ENCODE measurements at places on chromosomes 13 and 19.
A peak's percentile ranks its signal among the peaks of the same experiment; 100 is the strongest.

- DNase-seq: no peak
Measured at GRCh38 chr19:55702131-55702627, 27.2 kb downstream of the EPN1 start.

- DNase-seq: no peak
Measured at GRCh38 chr19:6056801-6057650, 53.3 kb downstream of the RFX2 start.

DNA sequence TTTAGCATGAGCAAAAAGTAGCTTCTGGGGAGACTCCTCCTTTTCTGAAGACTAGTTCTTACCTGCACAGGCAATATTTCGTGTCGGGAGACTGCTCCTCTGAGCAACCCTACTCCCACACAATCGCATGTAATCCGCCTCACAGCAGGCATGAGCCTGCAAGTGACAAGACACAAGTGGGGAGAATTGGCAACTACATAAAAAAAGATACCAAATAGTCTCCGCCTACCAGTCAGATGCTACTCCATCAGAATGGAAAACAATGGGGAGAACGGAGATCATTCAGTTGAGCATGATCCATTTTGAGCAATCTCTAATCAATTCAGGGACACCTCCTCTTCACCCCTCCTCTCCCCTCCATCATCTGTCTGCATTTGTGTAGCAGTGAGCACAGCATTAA, 321.0 kb downstream of the COG6 start:
- DNase-seq: no peak

- DNase-seq: no peak
Measured at GRCh38 chr19:906480-906879, 6.5 kb downstream of the R3HDM4 start.

DNA sequence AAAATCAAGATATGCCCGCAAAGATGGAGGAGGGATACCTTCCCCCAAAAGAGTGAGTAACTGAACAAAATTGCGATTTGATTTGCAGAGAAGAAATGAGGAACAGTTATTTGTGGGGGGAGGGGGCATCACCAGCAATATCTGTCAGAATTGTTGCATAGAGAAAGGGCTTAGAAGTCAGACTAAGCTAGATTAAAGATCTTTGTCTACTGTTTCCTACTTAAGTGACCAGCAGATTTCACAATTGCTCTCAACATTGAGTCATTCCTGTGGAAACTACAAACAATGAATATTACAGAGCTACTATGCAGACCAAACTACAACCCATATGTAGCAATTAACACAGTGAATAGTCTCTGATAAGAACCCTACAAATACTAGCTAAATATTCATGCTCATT, 27.4 kb downstream of the FPR3 start:
- no peak for DNase-seq

- no peak for DNase-seq
Measured at GRCh38 chr13:46296115-46296822, 84.5 kb downstream of the LRRC63 start.

DNA sequence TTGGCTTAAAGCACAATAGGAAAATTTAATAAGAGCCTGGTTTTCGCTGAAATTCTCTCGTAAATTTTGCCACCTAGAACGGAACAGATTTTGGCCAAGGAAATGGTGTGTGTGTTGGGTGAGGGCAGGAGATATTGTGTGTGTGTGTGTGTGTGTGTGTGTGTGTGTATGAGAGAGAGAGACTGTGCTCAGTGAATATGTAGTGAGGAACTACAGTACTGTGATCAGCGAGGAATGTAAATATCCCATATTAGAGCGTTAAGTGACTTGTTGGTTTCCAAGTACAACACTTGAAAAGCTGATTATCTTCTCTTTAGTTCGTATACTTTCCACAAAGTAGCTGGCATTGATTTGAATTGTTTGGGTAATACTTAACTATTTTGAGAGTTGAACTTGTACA, 738.9 kb downstream of the PCDH9 start:
- no peak for DNase-seq

GRCh38 chr13:34964558-34964957, 22.5 kb downstream of the NBEA start:
- no peak for DNase-seq

DNA sequence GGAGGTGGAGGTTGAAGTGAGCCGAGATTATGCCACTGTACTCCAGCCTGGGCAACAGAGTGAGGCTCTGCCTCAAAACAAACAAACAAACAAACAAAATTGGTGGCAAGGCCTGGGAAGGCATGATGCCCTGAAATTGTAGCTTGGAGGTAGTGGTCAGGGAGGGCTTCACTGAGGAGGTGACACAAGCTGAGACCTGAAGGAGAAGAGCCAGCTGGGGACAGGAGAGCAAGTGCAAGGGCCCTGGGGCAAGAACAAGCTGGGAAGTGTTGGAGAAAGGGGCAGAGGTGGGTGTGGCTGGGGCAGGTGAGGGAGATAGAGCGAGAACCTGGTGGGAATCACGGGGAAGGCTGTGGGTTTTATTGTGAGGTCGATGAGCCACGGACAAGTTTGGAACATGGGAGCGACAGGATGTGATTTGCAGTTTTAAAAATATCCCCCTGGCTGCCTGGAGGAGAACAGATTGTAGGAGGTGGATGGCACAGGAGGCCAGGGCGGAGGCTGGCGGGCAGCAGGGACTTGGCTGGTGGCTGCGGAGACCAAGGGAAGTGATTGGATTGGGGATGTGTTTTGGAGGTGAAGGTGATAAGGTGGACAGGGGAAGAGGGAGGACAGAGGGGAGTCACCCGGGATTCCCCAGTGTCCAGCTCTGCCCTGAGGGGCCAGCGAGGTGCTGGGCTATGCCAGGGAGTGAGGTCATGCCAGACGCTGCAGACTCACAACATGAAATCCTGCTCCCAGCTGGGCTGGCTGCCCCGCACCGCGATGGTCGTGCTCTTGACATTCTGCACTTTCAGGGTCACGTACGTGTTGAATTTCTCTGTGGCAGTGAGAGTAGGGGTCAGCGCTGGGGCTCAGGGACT, 14.0 kb downstream of the UNC13A start:
- peak; percentile 49 for DNase-seq

DNA sequence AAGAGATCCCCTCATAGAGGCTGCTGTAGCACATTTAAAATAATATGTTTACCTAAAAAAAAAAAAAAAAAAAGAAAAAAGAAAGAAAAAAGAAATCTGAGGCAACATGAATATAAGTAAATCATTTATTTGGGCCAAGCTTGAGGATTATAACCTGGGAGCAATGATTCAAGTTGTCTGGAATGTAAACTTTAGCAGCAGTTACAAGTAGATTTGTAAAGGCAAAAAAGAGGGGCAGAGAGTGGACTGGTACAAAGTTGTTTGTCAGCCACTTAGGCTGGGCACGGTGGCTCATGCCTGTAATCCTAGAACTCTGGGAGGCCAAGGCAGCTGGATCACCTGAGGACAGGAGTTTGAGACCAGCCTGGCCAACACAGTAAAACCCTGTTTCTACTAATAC, 11.3 kb downstream of the ZNF43 start:
- no peak for DNase-seq

GRCh38 chr19:35169221-35169995, 14.9 kb downstream of the FXYD5 start:
- peak; percentile 16 for DNase-seq

DNA sequence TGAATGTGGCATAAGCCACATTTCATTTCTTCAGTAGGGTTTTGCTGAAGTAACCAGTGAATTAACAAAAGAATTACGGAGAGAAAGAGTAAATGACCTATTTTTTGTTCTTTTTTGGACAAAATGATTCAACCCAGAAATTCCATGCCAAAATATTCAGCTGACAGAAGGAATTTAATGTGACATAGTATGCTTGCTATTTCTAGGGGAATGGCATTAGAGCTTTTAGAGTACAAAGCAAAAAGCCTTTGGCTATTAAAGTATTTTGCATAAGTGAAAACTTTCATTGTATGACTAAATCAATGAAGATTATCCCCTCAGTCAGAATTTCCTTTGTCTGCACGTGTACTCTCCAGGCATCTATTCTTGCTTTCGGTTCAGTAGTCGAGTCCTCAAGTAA, 465.3 kb downstream of the COG6 start:
- DNase-seq: no peak

Data from natural killer cell treated with Interleukin-12 subunit alpha and Interleukin-12 subunit beta and Interleukin-15 and Interleukin-18, amount 100 ng/mL, for 72 hours (primary cell).